ENCODE measurements at places on chromosomes 11 and 22.

DNA sequence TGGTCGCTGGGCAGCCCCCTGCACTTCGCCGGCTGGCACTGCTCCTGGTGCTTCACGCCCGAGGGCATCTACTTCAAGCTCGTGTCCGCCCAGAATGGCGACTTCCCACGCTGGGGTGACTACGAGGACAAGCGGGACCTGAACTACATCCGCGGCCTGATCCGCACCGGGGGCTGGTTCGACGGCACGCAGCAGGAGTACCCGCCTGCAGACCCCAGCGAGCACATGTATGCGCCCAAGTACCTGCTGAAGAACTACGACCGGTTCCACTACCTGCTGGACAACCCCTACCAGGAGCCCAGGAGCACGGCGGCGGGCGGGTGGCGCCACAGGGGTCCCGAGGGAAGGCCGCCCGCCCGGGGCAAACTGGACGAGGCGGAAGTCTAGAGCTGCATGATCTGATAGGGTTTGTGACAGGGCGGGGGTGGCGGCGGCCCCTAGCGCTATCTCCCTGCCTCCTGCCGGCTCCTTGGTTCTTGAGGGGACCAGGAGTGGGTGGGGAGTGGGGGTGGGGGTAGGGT is 13.5 kb upstream of the MIEF1 start:
- DNase-seq, result no peak

GRCh38 chr22:45834241-45834640 is 142.7 kb downstream of the WNT7B start:
- DNase-seq, result no peak

DNA sequence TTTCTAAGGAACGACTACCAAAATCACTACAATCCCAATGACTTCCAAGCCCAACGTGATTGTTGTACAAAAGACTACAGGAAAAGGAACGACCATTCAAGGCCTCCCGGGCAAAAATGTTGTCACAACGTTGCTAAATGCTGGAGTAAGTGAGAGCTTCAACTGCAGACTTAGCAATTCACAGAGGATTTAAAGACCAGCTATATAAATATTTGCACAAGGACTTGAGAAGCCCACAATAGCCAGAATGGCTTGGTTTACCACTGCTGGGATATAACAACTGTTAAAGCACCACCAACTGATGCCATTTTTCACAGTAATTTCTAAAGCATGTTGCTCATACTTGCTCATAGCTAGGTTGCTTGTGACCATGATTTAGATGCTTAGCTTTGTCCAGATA is 78.3 kb downstream of the EMSY start:
- DNase-seq, result no peak

GRCh38 chr11:43072911-43073310 is 238.9 kb upstream of the API5 start:
- DNase-seq, result no peak

DNA sequence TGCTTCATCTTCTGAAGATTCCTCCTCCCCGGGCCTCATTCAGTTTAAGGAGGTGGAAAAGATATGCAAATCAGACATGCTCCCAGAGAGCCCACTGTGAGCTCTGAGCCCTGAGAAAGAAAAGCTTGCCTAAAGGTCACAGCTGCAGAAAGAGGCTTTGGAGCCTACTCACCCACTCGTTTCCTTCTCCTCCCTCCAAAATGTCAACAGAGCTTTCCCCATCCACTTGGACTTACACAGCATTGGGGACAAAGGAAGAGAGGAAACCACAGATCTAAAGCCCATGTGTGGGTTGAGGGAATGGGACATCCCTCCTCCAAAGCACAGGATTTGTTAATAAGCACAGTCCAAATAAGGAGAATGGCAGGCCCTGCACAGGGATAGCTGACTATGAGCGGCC is 158.4 kb downstream of the ETS1 start:
- no peak for DNase-seq

GRCh38 chr11:130170345-130170744 is 10.8 kb downstream of the ST14 start:
- no peak for DNase-seq

DNA sequence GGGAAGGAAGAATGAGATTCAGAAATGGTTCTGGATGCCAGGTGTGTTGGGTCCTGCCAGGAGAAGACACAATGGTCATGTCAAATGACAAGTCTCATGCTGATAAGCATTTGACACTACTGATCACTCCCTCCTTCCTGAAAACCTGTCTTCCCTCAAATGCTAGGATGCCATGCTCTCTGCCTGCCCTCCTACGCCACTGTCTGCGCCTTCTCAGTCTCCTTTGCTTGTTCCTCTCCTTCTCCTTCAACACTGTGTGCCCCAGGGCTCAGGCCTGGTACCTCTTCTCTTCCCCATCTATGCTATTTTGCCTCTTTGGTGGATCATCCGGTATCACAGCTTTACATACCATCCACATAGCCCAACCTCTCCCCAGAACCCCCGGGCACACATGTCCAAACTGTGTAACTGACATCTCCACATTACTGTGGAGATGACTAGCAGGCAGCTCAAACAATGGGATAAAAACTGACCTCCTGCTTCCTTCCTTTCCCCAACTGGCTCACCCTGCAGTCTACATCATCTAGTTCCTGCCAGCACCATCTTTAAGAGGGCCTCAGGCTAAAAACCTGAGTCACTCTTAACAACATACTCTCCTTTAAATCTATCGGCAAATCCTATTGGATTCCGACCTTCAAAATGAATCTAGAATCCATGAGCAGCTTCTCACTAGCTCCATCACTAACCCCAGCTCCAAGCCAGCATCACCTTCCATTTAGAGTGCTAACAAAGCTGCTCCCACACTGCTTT is 8.2 kb downstream of the AP1B1 start:
- DNase-seq, result no peak

DNA sequence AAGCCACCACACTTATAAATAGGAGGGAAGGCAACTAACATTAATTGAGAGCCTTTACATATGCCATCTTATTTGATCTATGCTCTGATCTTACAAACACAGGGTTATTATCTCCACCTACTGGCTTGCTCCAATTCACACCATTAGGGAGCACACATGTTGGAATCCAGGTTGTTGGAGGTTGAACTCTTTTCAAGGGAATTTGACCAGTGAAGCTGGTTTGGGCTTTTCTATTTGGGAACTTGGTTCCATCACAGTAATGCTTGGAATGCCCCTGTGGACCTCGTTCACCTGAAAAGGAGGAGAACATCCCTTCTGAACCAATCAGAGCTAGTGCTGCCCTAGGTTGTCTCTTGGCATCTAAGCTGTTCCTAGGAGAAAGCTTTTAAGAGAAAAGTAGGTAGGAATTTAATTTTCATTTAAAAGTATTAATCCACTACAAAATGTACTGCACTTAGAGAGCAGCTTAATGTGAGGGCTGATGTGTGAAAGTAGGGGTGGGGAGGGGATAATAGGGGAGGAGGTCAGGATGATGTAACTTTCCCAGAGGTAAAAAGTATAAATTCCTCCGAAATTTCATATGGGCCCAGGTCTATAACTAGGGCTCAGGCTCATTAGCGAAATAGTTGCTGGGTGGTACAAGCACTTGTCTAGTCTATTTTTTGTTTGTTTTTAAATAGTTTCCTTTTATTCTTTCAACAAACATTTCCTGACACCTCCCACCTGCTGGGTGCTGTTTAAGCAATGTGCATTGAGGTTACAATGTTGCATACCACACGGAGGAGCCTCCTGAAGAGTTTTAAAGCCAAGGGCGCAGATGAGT is 7.6 kb upstream of the MICAL2 start:
- DNase-seq, result no peak

GRCh38 chr11:68213135-68213515 is at the start of gene KMT5B:
Gene KMT5B, minus strand, starts transcription at chr11:68213296. Its CDS starts 23,220 bp downstream, at chr11:68190076.
- DNase-seq, result peak; percentile 32

GRCh38 chr11:47186076-47186699 is at the start of gene PACSIN3:
Gene PACSIN3, minus strand, starts transcription at chr11:47186434. Its CDS starts 3,707 bp downstream, at chr11:47182727.
- DNase-seq, result peak; percentile 44

GRCh38 chr22:50017701-50018224 is 5.2 kb upstream of the IL17REL start:
- DNase-seq, result no peak

DNA sequence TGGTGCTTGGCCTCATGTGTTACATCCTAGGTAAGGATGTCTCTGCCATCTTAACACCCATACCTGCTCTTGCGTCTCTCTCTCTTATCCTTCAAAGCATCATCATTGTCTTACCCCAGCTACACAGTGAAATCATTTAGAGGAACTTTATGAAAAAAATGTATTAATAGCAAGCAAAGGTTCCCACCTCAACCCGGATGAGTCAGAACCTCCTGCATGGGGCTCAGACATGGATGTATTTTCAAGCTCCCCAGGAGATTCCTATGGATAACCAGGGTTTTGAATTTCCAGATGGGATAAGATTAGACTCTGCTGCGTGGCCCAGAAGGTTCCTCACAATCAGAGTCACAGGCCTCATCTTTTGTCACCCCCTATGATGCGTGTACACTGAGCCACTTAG is 89.1 kb upstream of the NNMT start:
- no peak for DNase-seq

DNA sequence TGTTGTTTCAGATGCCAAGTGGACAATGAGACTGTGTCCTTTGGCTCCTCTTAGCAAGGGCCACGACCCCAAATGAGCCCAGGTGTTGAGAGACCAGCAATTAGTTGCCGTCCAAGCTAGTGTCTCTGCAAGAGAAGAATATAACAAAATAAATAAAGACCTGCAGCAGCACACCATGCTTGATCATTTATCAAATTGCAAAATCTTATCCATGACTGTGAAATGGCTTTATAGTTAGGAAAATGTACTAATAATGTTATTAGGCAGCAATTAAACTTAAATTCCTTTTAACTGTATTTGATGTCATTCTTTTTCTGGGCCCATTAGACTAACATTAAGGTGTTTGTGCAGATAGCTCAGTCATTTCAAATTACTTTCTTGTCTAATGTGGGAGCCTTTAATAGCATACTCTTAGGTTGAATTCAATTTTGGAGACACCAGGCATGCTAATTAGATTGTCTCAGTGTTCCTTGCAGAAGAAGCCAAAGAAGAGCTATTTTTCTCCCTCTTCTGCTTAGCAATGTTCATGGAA is 176.1 kb downstream of the RRAS2 start:
- DNase-seq, result no peak

- no peak for DNase-seq
Measured at GRCh38 chr11:80822308-80822707, 1381.5 kb upstream of the TENM4 start.

GRCh38 chr11:14029440-14029839 is 66.9 kb downstream of the SPON1 start:
- DNase-seq, result no peak

- no peak for DNase-seq
Measured at GRCh38 chr11:116576526-116576925, 196.3 kb downstream of the BUD13 start.

DNA sequence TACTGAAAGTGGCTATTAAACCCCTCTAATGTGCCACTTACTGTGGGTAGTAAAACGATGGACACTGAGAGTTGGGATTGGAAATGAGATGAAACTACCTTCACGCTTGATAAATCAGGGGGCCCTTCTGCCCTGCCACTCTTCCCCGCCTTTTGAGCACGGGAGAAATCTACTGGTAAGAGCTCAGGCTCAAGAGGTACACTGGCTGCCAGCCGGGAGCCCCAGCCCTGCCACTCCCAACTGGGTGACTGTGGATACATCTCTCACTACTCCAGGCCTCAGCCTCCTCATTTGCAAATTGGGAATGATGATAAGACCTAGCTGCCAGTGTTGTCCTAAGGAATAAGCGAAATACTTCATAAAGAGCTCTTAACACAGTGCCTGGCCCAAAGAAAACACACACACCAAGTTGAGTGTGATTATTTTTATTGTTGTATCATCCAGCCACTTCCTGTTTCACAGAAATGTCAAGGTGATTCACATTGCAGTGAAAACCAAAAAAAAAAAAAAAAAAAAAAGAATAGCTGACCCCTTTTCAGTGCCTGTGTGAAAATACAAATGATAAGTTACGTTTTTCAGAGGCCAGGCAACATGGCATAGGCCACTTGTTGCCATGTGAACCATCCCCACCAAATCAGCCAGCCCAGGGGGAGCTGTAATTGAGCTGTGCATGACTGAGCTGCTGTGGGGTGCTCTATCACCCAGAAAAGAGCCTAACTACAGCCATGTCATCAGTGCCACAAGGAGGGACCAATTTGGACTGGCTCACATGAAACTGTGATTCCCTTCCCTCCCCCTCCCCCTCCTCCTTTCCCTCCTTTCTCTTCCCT is 4.4 kb upstream of the ZNRD2 start:
- DNase-seq, result no peak

DNA sequence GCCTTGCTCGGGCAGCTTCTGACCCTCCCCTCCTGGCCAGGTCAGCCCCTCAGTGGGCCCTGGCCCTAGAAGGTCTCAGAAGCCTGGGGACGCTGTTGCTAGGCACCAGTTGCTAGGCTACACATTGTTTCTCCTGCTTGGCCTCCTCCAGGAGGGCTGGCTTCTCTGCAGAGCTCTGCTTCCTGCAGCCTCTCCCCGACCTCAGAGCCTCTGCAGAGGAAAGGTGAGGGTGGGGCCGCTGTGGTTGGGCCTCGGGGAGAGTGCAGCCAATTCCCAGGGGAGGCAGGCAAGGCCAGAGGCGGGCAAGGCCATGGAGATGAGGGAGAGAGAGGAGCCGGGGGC is 27.6 kb upstream of the LRRC10B start:
- no peak for DNase-seq

- DNase-seq, result no peak
Measured at GRCh38 chr11:65329478-65329877, 4.2 kb upstream of the DPF2 start.
